ENCODE measurements at places on chromosomes 5 and 9.

GRCh38 chr5:37665889-37666288 lies 174.0 kb downstream of the GDNF start:
- DNase-seq, result no peak

GRCh38 chr5:180128671-180129261 lies 57.2 kb upstream of the RNF130 start:
- DNase-seq, result no peak

DNA sequence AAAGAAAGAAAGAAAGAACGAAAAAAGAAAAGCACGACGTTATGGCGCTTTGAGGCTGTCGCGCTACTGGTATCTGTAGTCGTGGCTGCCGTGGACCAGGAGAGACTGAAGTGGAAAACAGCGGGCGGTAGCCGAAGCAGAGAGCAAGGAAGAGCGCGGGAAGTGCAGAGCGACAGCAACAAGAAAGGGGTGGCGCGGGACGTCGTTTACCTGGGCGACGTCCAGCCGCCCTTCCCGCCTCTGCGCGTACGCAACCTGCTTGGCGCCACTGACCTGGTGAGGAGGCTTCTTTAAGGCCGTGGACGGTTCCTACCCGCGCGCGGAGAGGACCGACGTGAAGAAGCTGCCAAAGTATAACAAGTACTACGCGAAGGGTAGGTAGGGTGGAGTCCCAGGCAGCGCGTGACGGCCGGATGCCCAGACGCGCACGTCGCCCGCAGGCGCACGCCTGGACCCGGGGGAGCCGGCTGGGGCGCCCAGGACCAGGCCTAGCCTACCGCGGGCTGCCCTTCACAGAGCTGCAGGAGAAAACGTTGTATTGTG lies 15.4 kb downstream of the CCL28 start:
- peak; percentile 17 for DNase-seq

- no peak for DNase-seq
Observed at GRCh38 chr9:2253636-2254580, 238.8 kb downstream of the SMARCA2 start.

- no peak for DNase-seq
Observed at GRCh38 chr5:81895307-81895706, 76.5 kb upstream of the ATG10 start.

GRCh38 chr9:130268521-130269211 lies 3.1 kb downstream of the HMCN2 start:
- DNase-seq, result no peak

DNA sequence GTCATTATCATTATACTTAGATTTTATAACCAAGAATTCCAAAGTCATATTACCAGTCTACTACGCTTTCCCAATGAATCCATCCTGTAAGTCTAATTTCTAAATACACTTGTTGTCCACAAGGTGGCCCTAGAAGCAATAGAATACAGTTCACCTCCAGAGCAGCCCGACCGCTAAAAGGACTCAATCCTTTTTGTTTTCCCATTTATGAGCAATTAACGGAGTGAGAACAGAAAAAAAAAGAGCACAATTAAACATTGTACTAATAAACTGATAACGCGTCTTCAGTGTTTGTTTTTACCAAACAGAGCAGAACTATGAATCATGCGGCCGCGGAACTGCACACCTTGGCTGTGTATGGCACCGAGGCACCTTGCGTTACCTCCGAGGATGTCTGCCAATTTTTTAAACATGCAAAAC lies 160.7 kb upstream of the DAPK1 start:
- no peak for DNase-seq

GRCh38 chr9:68802525-68803015 lies 97.5 kb downstream of the PIP5K1B start:
- no peak for DNase-seq

DNA sequence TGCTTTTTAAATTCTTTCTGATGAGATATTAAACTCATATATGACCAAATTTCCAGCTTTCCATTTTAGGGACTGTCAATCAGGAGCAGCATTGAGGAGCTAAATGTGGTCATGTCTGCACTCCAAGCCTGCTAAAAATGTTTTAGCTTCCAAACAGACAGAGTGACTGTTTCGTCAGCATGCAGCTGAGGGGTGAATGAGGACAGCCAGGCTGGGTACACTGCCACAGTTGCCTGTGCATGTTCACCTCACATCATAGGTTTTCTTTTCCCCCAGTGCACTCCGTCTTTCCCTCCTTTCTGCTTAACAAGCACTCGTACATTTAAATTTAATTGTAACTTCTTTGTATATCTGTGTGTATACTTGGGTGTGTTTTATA lies 138.1 kb downstream of the ARRDC3 start:
- no peak for DNase-seq

DNA sequence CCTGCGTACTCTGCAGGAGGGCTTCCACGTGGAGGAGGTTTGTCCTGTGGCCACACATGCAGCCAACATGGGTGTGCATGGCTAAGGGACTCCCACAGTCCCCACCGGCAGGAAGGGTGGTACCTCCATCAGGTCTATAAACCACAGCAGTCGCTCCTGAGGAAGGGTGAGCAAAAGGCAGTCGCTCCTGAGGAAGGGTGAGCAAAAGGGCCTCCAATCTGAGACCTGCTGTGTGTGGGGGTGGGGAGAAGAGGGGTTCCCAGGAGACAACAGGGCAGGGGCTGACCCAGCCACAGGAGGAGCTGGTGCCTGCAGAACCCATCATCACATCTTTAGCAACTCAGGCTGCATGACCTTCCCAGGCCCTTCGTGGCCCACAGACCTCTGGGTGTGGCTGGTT lies 30.3 kb upstream of the AKNA start:
- no peak for DNase-seq

DNA sequence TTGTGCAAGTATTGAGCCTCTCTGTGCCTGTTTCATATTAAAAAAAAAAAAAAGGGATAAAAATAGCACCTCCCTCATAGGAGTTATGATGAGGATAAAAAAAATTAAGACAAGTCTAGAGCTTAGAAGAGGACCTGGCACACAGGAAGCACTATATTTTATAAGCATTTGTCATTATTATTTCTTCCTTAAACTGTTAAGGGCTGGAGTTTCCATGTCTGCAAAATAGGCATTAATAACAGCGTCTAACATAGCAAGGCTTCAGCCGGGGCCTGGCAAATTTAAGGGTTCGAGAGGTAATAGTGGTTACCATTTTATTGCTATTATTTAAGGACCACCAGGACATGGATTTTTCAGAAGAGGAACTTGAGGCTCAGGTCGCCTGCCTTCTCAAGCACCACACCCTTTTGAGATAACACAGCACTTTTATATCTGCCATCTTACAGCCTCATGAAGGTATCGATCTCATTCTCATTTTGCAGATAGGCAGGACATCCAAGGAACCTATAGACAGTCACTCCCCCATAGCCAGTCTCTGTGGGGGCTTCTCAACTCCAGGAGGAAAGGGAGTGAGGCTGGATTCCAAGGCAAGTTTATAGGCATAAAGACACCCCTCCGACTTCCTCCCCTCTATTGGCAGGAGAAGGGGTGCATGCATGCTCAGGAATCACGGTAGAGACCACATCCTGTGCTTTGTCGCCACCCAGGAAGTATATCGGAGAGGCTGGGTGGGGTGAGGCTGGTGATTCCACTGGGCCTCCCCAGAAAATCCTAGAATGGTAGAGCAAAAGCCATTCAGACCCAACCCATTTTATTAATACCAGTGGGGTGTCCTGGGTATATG lies 2.4 kb downstream of the ANXA6 start:
- DNase-seq, result no peak

GRCh38 chr9:846852-847251 lies 5.4 kb downstream of the DMRT1 start:
- no peak for DNase-seq

GRCh38 chr9:132584601-132585560 lies 2.5 kb downstream of the BARHL1 start:
- no peak for DNase-seq

DNA sequence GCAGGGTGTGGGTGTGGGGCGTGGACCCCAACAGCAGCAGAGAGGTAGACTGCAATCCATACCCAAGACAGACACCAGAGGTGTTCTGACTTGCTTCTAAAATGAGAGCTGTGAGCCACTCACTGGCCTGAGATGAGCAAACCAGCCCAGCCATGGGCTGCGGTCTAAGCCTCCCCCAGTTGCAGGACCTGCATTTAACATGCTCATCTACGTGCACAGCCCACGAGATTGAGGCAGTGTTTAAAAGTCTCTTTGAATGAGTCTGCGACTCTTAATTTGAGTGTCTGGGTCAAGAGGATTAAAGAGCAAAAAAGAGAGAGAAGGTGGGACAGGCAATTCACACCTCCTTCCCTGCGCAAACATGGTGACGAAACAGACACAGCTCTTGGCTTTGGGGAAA lies 5.9 kb downstream of the SURF4 start:
- no peak for DNase-seq

- DNase-seq, result no peak
Observed at GRCh38 chr5:95861864-95862561, 39.5 kb upstream of the GLRX start.

- DNase-seq, result no peak
Observed at GRCh38 chr5:144503123-144503522, 332.4 kb downstream of the KCTD16 start.

- DNase-seq, result no peak
Observed at GRCh38 chr5:5135957-5136676, 4.0 kb upstream of the ADAMTS16 start.

DNA sequence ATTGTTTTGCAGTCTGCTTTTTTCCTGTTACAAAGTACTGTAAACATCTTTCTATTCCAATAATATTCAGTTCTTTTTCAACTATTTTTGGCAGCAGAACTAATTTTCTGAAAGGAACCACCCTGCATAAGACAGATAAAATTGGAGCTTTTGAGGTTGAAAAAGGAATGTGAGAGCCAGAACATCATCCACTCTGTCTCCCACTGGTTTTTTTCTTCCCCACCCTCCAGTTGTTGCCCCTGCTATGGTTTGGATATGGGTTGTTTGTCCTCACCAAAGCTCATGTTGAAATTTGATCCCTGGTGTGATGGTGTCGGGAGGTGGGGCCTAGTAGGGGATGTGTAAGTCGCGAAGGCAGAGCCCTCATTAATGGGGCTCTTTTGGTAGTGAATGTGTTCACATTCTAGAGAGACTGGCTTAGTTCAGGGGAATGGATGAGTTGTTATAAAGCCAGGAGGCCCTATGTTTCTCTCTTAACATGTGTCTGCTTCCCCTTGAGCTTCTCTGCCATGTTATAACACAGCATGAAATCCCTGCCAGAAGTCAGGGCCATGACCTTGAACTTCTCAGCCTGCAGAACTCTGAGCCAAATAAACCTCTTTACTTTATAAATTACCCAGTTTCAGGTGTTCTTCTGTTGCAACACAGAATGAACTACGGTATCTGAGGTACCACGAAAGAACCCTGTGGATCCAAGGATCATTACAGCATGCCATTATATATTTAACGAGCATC lies 34.8 kb upstream of the MAST4 start:
- DNase-seq, result no peak

- no peak for DNase-seq
Observed at GRCh38 chr9:111436571-111436970, 47.6 kb downstream of the ECPAS start.

DNA sequence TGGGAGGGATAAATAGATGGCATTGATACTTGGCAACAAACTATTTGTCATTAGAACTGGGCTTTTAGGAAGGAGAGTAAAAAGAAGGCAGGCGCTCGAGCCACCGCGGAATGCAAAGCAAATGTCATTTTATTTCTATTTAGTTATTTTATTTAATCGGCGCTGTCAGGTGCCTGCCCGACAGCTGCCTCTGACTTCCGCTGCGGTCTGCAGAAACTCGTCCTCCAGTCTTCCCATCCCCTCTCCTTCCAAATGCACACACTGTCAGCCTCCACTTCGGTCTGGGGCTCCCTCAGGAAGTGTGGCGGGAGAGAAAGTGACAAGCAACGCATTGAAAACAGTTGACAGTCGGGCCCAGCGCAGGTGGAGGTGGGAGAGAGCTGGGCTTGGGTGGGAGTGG lies 29.3 kb downstream of the ASS1 start:
- no peak for DNase-seq

DNA sequence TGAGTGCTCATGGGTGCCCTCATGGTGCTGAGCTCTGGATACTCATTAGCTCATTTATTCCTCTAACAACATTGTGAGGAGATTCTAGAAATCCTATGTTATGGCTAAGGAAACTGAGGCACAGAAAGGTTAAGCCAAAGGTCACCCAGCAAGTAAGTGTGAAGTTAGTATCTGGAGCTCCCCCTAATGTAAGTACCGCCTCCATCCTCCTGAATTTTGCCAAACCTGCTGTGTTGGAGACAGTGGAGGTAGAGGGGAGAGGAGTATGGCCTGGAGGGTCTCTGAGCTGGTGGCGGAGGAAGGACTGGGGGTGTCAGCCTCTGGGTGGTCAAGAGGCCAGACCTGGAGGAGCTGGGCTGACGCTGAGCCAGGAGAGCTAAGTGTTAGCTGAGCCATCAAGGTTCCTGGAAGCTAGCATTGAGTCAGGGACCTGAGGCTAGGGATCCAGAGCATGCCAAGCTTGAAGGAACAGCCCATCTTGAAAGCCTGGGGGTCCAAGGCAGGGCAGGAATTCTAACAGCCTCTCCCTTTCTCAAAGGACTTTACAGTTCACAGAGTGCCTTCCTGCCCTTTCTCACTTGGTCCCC lies 114.8 kb downstream of the RGS3 start:
- no peak for DNase-seq

- DNase-seq, result no peak
Observed at GRCh38 chr5:146919304-146919703, 40.7 kb upstream of the PPP2R2B start.

- no peak for DNase-seq
Observed at GRCh38 chr5:150601491-150602345, 38.7 kb upstream of the SYNPO start.

- no peak for DNase-seq
Observed at GRCh38 chr5:80745490-80745889, 90.7 kb upstream of the DHFR start.

DNA sequence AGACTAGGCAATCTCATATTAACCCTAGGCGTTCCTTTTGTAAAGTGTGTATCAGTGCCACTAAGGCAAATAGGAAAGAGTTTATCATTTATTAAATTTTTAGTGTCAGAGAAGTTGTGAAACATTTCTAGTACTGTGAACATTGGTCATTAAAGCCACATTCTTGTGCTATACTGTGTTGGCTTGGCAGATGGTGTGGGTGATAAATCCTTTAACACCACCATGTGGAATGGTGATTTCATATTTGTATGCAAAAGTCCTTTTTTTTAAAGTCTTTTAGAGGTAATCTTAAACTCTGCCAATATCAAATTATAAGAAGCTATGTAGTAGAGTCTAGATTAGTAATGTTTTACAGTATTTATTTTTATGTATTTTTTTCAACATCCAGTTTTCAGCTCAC lies 18.1 kb downstream of the SLC12A2 start:
- no peak for DNase-seq

DNA sequence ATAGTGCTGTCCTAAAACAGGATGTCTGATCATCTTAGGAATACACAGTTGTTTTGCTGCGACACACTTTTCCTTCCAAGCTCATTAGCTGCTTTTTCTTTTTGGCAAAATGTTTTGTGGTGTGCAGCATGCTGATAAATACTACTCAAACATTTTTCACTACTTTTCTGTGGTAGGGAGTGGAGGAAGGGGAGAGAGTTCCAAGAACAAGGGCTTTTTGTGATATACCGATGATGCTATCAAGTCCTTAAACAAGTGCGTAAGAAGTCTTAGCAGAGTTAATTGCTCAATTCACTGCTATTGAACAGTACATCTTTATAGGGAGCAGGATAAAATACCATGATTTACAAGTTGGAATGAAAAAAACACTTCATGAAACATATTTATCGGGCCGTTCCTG lies 23.6 kb upstream of the TEK start:
- no peak for DNase-seq
